Naive thymus-derived CD4-positive, alpha-beta T cell (primary cell): ENCODE measurements at places on chromosomes 6 and 20.

GRCh38 chr20:49595346-49595745 is 27.4 kb upstream of the PTGIS start:
- H3K27me3 ChIP-seq = no peaks in the 10 kb centered on the region
- H3K27ac ChIP-seq = no peak overlapping the region
- no peak overlapping the region for H3K4me3 ChIP-seq

- no peak overlapping the region for H3K27ac ChIP-seq
- H3K36me3 ChIP-seq = peaks cover 47% of the 10 kb centered on the region
- no peak for DNase-seq
- H3K27me3 ChIP-seq = no peaks in the 10 kb centered on the region
- peaks cover 15% of the 10 kb centered on the region for H3K4me1 ChIP-seq
These were observed 8.3 kb downstream of the WRNIP1 start for GRCh38 chr6:2773449-2773848.

GRCh38 chr6:169996378-169997051 is 245.1 kb downstream of the ERMARD start:
- no peaks in the 10 kb centered on the region for H3K27me3 ChIP-seq
- H3K27ac ChIP-seq = no peak overlapping the region
- H3K36me3 ChIP-seq = no peaks in the 10 kb centered on the region
- H3K4me1 ChIP-seq = no peaks in the 10 kb centered on the region

- no peaks in the 10 kb centered on the region for H3K36me3 ChIP-seq
- peak overlapping the region; percentile 76 for H3K27ac ChIP-seq
- peaks cover 26% of the 10 kb centered on the region for H3K4me1 ChIP-seq
- no peaks in the 10 kb centered on the region for H3K27me3 ChIP-seq
- H3K4me3 ChIP-seq = peak overlapping the region; percentile 69
- DNase-seq = no peak
These were observed 542 bp downstream of the USP49 start for GRCh38 chr6:41894366-41895299.

GRCh38 chr6:110951008-110951407 is 7.5 kb upstream of the GTF3C6 start:
- no peaks in the 10 kb centered on the region for H3K27me3 ChIP-seq
- no peak overlapping the region for H3K27ac ChIP-seq
- DNase-seq = no peak
- no peak overlapping the region for H3K4me3 ChIP-seq
- no peaks in the 10 kb centered on the region for H3K4me1 ChIP-seq

DNA sequence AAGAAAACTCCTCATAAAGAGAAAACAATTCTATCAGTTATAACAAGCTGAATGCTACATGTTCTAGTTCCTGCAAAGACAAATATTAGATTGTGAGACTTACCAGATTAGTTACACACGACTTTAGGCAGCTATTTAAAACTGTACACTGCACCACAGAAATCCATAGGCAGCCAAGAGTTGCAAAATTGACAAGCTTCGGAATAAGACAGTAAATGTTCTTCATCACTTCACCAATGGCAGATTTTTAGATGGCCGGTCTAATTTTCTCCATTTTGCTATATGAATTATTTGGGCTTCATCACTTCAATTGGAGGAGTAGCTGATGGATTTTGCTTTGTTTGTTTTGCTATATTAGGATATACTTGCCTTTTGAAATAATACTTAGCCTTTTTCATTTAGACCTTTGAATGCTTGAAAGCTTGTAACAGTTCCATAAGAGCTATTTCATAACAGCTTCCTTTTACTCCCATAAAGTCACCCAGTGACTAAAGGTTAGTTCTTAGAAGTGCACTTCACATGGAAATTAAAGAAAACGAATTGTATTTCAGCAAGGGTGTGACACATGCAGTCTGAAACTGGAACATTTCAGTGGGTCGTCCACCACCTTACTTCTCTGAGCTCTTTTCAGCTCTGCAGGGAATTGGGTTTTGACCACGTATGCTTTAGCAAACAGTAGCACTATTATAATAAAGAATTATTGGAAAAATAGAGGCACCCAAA is at the start of gene ROS1:
Gene ROS1, minus strand, starts transcription at position 512 of the 723 bp plus-strand sequence. Its CDS starts 286 bp downstream, at position 226.
- no peaks in the 10 kb centered on the region for H3K27me3 ChIP-seq
- no peak within 1 kb of the TSS for H3K27ac ChIP-seq
- no peak for DNase-seq

- H3K36me3 ChIP-seq = no peaks in the 10 kb centered on the region
- no peaks in the 10 kb centered on the region for H3K27me3 ChIP-seq
- no peak for DNase-seq
- H3K4me1 ChIP-seq = no peaks in the 10 kb centered on the region
- no peak overlapping the region for H3K4me3 ChIP-seq
- H3K27ac ChIP-seq = no peak overlapping the region
These were observed 594.3 kb upstream of the NRSN1 start for GRCh38 chr6:23531666-23532065.

GRCh38 chr6:42029881-42030280 is 20.4 kb upstream of the TAF8 start:
- H3K27ac ChIP-seq = peak overlapping the region; percentile 66
- H3K4me1 ChIP-seq = peaks cover 83% of the 10 kb centered on the region
- no peak for DNase-seq
- no peak overlapping the region for H3K4me3 ChIP-seq
- no peaks in the 10 kb centered on the region for H3K27me3 ChIP-seq

DNA sequence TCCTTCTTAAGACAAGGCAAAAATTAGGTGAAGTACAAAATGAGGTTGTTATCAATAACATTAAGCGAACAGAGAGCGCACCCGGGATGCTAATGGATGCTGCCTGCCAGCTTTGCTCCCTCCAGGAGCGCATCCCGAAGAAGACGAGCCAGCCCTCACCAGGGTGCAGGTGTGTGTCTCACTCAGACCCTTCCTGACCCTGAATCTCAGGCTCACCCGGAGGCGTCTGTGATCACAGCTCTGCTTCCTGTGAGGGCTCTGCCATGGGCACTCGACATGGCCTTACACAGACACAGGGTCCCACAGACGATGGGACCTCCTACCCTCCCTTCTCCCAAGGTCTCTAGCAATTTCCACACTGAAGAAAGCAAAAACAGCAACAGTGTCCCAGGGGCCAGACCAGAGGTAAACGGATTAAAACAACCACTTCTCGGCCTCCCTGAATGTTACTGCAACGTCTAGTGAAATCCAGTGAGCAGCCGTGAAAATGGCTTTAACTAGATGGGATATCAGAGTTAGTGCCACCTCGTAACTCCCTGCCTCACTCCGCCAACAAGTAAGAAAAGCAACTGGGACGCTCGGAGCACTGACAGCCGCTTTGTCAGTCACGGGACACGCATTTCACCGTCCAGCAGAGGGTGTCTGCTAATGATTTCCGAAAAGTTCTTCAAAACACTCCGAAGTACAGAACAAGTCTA is 11.7 kb downstream of the ZBTB46 start:
- no peak for DNase-seq
- no peaks in the 10 kb centered on the region for H3K4me1 ChIP-seq
- H3K27ac ChIP-seq = no peak overlapping the region

- DNase-seq = no peak
- H3K4me1 ChIP-seq = no peaks in the 10 kb centered on the region
- no peak overlapping the region for H3K27ac ChIP-seq
- no peak overlapping the region for H3K4me3 ChIP-seq
These were observed 2.5 kb downstream of the RNF217 start for GRCh38 chr6:124964764-124965105.
